Activated B cell treated with CpG ODN at 0.5 μM for 24 hours (primary cell): ENCODE measurements at places on chromosomes 4 and X.

DNA sequence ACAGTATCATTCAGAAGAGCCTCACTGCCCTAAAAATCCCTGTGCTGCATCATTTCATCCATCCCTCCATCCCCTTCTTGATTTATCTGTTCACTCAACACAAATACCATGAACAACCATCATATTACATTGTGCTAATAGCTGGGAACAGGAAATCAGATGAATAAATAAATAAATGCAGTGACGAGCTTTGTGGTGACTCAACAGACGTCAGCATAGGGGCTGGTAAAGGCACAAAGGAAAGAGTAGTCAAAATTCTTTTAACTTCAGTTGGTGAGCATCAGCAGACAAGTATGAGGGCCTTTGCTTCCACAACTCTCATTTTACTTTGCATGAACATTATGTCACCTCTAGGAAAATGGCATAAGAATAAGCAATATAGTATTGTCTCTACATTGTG lies 65.5 kb downstream of the EDNRA start:
- DNase-seq = no peak

GRCh38 chr4:38672074-38672396 lies 8.0 kb downstream of the KLF3 start:
- no peak for DNase-seq

GRCh38 chr4:8917321-8917811 lies 45.7 kb upstream of the HMX1 start:
- no peak for DNase-seq

- DNase-seq = no peak
Observed at GRCh38 chrX:68508799-68509198, 9.9 kb downstream of the YIPF6 start.

- DNase-seq = no peak
Observed at GRCh38 chr4:81468678-81469077, 3.0 kb downstream of the RASGEF1B start.

GRCh38 chr4:160562661-160563060 lies 1459.8 kb downstream of the RAPGEF2 start:
- DNase-seq = no peak

- DNase-seq = no peak
Observed at GRCh38 chrX:55028611-55029010, 2.2 kb downstream of the ALAS2 start.

DNA sequence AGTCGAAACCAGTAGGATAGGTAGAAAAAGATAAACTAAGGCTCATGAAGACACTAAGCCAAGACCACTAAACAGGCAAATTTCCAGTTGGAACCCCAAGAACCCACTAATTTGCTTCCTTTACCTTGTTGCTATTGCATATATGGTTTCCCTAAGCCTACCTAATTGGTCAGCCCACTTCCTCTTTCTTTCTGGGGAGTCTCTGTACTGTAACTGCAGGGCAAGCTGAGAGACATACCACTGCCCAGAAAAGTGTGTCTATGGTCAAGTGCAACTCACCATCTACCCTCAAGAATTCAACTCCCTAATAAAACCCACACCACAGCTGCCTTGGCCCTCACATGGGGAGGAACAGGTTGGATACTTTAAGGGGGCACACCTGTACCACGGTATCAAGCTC lies 28.6 kb downstream of the IDS start:
- no peak for DNase-seq

- DNase-seq = no peak
Observed at GRCh38 chrX:149721778-149722177, 9.9 kb downstream of the MAGEA11 start.

GRCh38 chrX:43065978-43066377 lies 288.0 kb upstream of the PPP1R2C start:
- no peak for DNase-seq

DNA sequence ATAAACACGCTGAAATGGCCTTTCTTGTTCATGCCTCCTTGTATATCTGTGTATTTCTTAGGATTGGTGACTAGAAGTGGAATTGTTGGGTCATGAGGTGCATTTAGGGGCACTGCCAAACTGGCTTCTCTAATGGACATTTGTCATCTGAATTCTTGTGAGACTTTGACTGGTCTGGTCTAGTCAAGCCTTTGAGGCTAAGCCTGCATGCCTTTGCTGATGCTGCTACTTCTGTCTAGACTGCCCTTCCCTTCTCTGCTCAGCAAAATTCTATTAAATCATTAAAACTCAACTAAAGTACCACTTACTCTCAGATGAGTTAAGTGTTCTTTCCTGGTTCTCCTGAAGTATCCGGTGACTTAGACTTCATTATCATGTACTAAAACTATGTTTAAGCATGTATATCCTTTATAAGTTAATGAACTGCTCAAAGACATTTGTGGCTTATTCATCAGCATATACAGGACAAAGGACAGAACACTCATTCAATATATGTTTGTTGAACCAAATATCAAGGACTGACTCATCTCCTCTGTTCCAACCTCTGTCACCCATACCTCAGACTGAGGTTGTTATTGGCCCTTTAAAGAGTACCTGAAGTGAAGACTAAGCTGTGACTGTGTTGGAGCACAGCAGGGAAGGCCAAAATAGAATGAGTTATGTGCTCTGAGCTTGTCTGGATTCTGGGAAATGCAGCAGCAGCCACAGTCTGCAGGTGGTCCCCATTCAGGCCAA lies 9.0 kb downstream of the TCEAL1 start:
- no peak for DNase-seq

- no peak for DNase-seq
Observed at GRCh38 chr4:156201050-156201449, 247.4 kb upstream of the CTSO start.

DNA sequence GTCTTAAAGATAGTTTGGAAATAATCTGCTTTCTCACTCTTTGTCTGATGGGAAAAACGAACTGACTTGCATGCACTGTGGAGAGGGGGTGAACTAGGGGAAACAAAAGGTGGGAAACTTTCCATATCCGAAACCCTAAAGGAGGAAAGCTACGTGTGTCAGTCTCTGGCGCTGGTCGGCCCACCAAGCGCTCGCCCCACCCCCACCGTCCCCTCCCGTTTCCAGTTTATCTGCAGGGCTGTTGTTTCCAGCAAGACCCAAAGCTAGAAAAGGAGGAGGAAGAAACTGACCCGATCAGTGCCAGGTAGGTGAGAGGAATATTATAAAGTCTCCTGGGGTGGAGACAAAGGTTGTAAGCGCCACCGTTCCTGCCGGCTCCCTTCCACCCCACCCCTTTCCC lies 552 bp downstream of the TCEAL9 start:
- DNase-seq = no peak

GRCh38 chr4:141905751-141906150 lies 269.4 kb downstream of the IL15 start:
- no peak for DNase-seq

- DNase-seq = no peak
Observed at GRCh38 chr4:116949856-116950255, 135.5 kb downstream of the TRAM1L1 start.

GRCh38 chr4:121373841-121374240 lies 7.0 kb downstream of the QRFPR start:
- DNase-seq = no peak

GRCh38 chr4:87071401-87071800 lies 136.6 kb downstream of the AFF1 start:
- no peak for DNase-seq

GRCh38 chrX:19225909-19226308 lies 103.6 kb upstream of the ADGRG2 start:
- DNase-seq = no peak

- no peak for DNase-seq
Observed at GRCh38 chrX:136488706-136489105, 959 bp downstream of the BRS3 start.
